ENCODE measurements at places on chromosomes 4 and X.
A peak's percentile ranks its signal among the peaks of the same experiment; 100 is the strongest.

DNA sequence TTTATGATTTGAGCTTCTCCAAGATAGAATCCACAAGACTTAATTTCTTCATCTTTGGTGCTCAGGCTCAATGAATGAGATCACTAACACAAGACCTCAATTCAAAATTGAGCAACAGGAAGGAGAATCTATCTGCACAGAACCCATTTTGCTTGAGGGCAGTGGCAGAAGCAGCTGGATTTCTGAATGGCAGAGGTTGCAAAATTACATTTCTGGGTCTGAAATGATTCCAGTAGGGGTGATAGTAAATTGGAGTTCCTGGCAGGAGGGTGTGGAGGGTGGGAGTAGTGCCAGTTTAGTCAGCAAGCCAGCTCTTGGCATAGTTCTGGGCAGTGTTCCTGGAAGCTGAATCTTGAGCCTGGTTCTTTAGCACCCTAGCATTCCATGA lies 281.1 kb downstream of the SLC7A11 start:
- no peak for DNase-seq

DNA sequence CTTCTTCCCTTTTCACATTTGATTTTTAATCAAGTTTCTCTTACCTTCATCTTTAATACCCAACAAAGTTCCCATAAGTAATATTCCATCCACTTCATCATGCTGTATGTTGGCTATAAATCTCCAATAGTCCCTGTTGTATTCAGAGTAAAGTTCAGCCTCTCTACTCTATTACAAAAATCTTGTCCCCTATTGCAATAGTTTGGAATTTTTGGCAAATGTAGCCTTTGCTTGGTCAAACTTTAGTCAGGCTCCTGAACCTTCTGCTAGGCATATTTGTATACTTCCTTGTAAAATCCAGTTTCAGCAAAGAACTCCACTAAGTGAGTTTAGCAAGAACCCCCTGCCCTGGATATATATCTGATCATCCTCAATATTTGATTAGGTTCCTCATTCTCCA lies 54.0 kb upstream of the PACRGL start:
- DNase-seq = no peak

- no peak for DNase-seq
Observed at GRCh38 chrX:65878456-65878855, 161.4 kb downstream of the VSIG4 start.

GRCh38 chrX:79270401-79270800 lies 96.7 kb downstream of the ITM2A start:
- peak; percentile 45 for DNase-seq

DNA sequence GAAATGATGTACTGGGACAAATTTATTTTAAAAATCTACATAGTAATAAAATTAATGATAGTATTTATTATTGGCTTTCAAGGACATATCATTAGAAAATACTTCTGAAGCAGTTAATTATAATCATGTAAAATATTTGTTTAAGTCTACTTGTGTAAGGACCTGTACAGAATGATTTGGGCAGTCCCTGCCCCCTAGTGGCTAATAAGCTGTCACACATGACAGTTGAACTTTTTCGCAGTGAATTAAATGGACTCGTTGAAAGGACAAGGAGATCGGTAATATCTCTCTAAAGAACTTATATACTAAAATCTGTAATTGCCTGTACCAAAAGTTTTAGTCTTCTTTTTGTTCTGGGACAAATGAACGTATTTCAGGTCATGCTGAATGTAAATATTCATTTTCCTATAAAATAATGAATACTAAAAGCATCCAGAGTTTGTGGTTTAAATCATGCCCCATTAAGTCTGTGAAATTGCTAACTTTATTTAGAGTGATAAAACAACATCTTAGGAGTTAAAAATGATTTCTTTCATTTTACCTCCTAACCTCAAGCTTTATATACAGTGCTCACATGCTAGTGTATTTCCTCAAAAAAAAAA lies 13.6 kb downstream of the EXOC1 start:
- no peak for DNase-seq

GRCh38 chr4:6782846-6783110 lies 251 bp downstream of the KIAA0232 start:
- DNase-seq = no peak

DNA sequence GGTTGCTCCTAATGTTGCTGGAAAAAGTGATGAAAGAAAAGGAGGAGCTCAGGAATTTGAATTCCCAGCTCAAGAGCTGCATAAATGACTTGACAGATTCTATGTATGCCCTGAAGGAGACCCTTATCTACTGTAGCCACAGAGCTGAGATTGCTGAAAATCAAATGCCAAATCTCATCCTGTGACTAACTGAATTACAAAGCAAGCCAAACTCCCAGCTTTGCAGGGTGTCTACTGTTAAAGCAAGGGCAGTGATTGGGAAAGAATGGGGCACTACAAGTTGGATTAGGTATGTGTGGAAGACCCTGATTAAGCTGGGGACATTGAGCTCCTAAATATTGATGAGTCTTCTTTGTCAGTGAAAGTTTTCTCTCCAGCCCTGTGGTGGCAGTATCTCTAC lies 20.8 kb upstream of the SMIM9 start:
- DNase-seq = no peak

GRCh38 chr4:148430854-148431253 lies 11.4 kb downstream of the NR3C2 start:
- DNase-seq = no peak

- DNase-seq = no peak
Observed at GRCh38 chr4:100290585-100290984, 100.3 kb upstream of the DDIT4L start.

- DNase-seq = no peak
Observed at GRCh38 chr4:20809812-20810211, 109.6 kb downstream of the PACRGL start.

DNA sequence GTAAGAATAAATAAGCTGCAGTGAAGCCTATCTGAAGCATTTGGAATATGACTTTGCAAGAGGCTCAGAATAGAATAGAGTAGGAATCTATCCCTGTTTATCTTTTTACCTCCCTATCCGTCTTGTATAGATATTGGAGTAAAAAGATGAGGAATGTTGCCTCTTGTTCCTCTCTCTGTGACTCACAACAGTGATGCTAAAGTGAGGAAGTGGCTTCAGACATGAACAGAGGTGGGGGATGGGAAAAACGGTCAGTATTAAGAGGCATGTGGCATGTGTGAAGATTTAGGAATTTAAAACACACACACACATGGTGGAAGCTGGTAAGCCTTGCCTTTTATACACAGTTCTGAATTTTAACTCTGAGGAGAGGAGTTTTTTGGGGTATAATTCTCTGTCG lies 3.8 kb upstream of the DCAF4L1 start:
- DNase-seq = no peak

GRCh38 chr4:37073226-37073840 lies 171.2 kb upstream of the NWD2 start:
- no peak for DNase-seq

DNA sequence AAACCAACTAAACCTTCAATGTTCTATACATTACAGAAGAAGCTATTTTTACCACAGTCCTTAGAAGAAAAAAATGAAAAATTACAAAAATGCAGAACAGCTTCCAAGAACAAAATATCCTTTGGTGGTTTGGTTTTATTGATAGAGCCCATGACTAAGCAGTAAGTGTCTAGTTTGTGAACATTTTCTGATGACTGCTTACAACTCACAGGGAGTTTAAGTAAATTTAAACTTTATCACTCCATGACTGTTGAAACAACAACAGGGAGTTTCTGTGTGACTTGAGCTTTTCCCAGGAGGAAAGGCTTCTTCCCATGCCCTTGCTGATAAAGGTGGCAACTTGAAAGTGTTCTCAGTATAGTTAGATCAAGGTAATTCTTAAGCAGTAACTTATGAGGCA lies 2.9 kb downstream of the PF4 start:
- DNase-seq = no peak

DNA sequence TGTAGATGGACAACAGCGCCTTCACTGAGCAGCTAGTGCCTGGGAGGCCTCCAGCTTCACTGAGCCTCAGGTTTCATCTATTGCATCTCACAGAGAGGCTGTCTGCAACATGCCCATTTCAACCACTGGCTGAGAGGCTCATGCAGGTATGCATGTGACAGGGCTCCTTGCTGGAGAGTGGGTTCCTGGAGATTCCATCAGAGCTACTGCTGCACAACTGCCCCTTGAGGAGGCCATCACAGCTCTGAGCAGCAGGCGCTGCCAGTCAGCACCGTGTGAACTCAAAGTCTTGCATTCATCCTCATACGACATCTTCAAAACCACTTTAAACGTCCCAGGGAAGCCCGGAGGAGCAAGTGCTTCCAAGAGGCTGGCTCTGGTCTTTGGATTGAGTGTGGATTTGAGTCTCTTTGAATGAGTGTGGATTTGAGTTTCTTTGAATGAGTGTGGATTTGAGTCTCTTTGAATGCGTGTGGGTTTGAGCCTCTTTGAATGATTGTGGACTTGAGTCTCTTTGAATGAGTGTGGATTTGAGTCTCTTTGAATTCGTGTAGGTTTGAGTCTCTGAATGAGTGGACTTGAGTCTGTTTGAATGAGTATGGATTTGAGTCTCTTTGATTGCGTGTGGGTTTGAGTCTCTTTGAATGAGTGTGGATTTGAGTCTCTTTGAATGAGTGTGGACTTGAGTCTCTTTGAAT lies 8.7 kb downstream of the P2RY8 start:
- DNase-seq = no peak

Measured in stimulated activated CD8-positive, alpha-beta memory T cell treated with anti-CD3 and anti-CD28 coated beads, Interleukin-4, amount 100 ng/mL, for 1 hour (primary cell).